ENCODE measurements at places on chromosomes 1 and 21.

- no peak for DNase-seq
Observed at GRCh38 chr1:147169840-147170674, 2.2 kb downstream of the PRKAB2 start.

GRCh38 chr1:161198194-161198896 is 509 bp downstream of the ADAMTS4 start:
- no peak for DNase-seq

- no peak for DNase-seq
Observed at GRCh38 chr1:168170564-168171508, 7.9 kb upstream of the TIPRL start.

DNA sequence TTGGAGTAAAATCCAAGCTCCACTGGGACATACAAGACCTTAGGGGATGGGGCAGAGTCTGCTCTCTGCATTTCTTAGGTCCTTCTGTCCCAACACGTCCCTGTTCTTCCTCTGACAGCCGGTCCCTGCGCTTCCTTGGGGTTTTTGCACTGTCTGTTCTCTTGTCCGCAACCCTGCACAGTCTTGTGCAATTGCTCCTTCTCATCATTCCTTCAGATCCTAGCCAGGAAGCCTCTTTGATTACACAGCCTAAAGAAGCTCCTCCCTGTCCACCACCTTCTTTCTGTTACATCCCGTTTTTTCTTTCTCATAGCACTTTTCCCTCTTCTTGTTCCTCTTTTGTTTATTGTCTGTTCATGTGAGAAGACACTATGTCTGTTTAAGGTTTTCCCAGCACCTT is 19.9 kb downstream of the ACOT11 start:
- no peak for DNase-seq

DNA sequence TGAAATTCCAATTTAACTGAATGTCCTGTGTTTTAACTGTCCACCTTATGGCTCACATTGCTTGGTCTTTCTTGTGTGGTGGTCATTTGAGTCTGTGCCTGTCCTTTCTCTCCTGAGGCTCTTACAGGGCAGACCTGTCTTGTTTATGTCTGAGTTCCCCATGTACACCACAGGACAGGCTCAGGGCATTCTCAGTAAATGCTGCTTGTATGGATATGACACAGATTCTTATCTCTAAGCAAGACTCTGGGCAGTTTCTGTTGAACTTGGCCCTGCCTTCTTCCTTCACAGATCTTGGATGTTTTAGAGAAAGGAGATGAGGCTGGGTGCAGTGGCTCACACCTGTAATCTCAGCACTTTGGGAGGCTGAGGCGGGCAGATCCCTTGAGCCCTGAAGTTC is 159.1 kb upstream of the CSF3R start:
- DNase-seq = no peak

- no peak for DNase-seq
Observed at GRCh38 chr1:10621906-10622305, 147.2 kb downstream of the PEX14 start.

DNA sequence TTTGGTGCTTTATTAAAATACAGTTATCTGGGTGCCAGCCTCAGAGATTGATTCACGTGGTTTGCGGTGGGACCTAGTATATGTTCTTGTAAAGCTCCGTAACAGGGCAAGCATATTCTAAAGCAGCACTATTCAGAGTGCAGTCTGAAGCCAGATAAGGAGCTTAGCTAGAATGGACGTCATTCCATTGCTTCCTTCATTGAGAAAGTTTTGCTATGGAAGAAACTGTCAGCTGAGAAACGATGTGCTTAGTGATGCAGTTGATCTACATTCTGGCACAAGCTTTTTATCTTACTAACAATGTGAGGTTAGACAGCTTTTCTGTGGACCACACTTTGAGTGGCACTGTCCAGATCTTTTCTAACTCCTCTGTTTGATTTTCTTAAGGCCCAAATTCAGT is 26.2 kb downstream of the SLC44A3 start:
- DNase-seq = no peak

DNA sequence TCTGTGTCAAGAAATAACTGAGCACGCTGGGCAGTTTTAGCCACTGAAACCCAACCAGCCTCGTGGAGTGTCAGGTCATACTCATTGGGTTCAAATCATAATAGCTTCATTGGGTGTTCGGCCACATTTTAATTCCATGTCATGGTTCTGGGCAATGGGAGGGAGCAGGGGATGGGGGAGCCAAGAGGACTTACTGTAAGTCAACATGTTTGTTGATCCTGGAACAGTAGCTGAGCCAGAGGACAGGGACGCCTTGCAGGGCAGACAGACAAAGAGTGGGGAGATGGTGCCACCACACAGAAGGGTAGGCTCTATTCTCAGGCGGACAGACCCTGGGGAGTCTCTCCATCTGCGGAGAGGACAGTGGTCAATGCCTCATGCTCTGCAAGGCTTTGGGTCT is 161.1 kb downstream of the ZBTB18 start:
- no peak for DNase-seq

DNA sequence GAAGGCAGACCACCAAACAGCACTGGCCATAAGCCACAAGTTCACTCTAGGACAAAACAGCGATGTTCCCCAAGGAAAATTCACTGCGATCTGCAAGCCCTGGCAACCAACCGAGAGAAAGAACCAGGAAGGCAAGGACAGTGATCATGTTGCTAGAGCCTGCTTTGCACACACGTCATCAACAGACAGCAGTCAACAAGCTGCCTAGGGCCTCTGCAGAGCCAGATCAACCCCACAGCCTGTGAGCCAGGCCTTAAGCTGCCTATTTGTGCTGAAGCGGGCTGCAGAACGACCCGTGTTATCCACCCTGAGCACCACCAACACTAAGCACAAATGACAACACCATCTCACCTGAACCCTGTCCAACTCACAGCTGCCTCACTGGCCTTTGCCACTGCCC is 6.2 kb upstream of the YRDC start:
- no peak for DNase-seq

- no peak for DNase-seq
Observed at GRCh38 chr1:151513626-151514121, 2.5 kb downstream of the CGN start.

DNA sequence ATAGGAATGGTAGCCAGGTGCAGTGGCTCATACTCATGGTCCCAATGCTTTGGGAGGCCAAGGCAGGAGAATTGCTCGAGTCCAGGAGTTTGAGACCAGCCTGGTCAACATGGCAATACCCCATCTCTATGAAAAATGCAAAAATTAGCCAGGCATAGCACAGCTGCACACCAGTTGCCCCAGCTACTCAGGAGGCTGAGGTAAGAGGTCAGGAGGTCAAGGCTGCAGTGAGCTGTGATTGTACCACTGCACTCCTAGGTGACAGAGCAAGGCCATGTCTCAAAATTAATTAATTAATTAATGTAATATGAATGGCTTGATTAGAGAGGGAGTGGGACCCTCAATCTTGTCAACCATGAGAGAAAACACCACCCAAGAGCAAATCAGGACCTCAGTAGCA is 198.7 kb upstream of the DUSP10 start:
- no peak for DNase-seq
